ENCODE measurements at places on chromosomes 16 and 17.
A peak's percentile ranks its signal among the peaks of the same experiment; 100 is the strongest.

- DNase-seq: no peak
These were observed 691 bp downstream of the USB1 start for GRCh38 chr16:58001781-58002415.

DNA sequence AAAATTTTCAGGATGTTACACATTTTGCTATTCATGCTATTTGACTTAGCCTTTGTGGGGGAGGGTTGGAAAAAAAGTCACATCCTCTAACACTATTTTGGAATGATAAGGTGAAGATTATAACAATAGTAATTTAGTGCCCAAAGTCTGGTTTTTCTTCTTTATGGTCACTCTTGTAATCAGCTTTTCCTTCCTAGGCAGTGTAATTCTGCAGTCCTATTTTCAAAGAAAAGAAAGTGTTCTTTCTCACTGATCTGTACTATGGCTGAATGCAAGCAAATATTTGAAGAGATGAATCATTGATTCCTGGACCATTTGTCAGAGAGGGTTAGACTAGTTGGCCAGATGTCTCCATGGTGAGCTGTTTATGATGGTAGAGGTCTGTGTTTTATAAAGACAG, 8.4 kb downstream of the RSPRY1 start:
- DNase-seq: peak; percentile 88

- DNase-seq: no peak
These were observed 6.0 kb upstream of the GFAP start for GRCh38 chr17:44921122-44921882.

- DNase-seq: no peak
These were observed 8.8 kb upstream of the FASN start for GRCh38 chr17:82106688-82107305.

DNA sequence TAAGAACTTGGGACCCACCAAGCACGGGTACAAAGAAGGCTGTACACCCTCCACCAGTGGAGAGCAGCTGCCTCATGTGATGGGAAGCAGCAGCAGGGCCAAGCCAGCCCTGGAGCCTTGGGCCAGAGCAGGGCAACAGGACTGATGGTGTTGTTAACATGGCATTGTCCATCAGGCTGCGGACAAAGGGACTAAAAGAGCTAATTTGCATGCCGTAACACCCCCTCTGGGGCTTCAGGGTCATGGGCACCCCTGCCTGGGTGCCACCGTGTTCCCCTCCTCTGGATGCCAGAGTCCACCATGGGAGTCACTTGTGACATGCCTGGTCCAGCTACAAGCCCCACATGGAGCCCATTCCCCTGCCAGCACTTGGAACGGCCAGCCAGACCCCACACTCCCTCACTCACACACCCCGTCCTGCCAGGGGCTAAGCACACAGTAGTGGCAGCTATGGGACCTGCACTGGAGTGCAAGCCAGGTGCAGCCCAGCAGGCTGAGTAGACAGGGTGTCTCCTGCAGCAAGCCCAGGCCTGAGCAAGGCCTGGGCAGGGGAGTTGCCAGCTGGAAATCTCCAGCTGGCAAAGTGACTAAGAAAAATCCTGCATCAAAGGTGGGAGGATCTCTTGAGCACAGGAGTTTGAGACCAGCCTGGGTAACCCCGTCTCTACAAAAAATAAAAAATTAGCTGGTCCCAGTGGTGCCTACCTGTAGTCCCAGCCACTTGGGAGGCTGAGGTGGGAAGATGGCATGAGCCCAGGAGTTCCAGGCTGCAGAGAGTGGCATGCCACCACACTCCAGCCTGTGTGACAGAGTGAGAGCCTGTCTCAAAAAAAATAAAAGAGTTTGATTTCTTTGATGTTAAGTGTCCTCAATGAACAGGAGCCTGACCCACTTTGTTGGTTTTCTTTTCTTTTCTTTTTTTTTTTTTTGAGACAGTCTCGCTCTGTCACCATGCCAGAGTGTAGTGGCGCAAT, 33.7 kb downstream of the NOL11 start:
- peak; percentile 18 for DNase-seq

DNA sequence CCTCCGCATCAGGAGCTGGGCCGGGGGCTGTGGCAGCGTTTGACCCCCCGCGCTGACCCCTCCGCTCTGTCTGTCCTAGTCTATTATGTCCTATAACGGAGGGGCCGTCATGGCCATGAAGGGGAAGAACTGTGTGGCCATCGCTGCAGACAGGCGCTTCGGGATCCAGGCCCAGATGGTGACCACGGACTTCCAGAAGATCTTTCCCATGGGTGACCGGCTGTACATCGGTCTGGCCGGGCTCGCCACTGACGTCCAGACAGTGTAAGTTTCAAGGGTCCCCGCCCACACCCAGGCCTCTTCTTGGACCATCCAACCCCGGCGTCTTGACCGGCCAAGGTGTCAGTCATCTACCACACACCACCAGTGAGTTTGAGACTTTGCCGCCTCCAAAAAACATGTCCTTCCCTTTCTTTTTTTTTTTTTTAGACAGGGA, 548 bp downstream of the PSMB3 start:
- DNase-seq: no peak

- DNase-seq: no peak
These were observed 183.5 kb upstream of the SDK2 start for GRCh38 chr17:73827627-73828291.

DNA sequence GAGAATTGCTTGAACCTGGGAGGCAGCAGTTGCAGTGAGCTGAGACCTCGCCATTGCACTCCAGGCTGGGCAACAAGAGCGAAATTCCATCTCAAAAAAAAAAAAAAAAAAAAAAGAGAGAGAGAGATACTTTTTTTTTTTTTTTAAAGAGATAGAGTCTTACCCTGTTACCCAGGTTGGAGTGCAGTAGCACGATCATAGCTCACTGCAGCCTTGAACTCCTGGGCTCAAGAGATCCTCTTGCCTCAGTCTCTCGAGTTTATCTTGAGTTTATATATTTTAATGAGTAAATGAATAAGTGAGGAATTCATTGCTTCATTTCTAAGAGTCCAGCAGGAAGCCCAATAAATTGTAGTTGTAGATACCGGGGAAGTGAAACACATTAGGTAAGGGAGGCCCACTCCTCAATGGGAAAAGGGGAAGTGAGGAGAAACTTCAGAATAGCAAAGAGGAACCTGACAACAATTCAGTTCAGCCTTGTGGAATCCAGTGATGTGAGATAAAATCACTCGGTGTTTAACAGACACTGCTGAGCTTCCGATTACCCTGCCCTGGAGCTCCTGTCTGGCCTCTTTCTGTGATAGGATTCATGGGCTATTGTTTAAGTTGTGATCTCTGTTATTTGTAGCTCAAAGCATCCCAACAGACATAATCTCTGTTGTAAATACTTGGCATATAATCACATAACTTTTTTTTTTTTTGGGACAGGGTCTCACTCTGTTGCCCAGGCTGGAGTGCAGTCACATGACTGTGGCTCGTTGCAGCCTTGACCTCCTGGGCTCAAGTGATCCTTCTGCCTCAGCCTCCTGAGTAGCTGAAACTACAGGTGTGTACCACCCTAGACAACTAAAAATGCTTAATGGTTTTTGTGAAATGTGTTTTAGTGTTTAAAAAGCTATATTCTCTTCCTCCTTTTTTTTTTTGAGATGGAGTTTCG, 15.8 kb upstream of the ITGAM start:
- no peak for DNase-seq

- no peak for DNase-seq
These were observed 35.4 kb upstream of the ADGRG1 start for GRCh38 chr16:57593021-57593420.

- peak; percentile 24 for DNase-seq
These were observed 2.4 kb downstream of the MLKL start for GRCh38 chr16:74698222-74698621.

- DNase-seq: no peak
These were observed 11.9 kb downstream of the GSE1 start for GRCh38 chr16:85625053-85625452.

DNA sequence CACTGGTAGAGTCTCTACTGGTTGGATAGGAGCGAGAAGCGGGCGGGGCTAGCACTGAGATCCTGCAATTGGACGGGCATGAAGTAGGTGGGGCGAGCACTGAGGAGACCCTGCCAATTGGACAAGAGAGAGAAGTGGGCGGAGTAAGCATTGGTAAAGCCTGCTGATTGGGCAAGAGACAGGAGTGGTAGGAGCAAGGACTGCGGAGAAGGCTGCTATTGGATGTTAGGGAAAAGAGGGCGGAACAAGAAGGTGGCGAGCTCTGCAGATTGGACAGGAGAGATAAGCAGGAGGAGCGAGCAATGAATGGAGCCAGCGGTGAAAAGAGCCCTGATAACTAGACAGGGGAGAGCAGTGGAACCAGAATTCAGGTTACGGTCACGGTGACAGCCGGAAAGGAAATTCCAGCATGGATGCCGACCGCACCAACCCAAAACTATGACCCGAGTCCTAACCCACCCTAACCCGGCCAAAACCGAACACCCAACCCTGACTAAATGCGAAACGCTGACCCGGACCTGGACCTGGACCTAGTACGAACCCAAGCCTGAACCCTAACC, 4.8 kb downstream of the SCGB1C2 start:
- DNase-seq: peak; percentile 27

DNA sequence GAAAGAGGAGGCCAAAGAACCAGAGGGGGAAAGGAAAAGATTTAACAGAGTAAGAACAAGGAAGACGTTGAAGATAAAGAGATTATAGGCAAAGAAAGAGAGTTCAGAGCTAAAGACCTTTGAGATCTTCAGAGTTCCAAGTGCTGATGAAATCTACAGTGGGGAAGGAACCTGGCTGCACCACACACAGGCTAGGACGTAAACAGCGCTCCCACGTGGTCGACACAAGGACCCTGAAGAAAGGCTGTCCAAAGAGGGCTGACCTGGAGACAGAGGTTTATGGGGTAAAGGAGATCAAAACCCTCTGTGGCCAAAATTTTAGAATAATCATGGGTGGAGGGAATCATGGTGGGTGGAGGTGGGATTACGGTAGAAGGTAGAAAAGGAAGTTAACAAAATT, 121.6 kb downstream of the PMP22 start:
- DNase-seq: no peak

DNA sequence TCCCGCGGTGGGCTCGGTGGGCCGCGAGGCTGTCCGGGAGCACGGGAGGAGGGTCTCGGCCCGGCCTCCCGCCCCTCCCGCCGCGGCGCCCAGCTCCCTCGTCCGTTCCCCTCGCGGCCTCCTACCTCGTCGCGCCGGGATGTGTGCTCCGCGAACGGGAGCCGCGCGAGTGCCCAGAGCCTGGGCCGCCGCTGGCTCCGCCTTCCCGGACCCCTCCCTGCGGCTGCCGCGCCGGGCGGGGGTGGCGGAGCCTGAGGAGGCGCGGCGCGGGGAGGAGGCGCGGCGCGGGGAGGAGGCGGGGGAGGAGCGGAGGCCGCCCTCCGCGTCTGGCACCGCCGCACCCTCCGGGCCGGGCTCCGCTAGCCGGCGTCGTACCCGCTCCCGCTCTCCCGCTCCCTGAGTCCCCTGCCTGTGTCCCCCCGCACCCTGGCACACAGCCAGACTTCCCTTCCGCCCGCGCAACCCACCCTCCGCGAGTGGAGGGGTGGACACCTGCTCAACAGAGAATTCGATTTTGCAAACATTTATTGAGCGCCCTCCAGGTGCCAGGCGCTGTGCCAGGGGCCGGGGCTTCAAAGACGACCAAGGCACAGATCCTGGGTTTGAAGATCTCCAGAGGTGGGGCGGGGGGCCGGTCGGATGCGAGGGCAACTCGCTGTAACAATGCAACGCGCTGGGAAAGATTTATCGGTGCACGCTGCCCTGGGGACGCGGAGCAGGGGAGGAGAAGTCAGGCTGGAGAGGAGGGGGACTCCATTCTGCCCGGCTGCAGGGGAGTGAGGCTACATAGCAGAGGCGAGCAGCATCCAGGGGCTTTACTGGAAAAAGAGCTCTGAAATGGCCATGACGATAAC, at the start of gene MPP3:
MPP3 (minus strand) TSS at position 171 of the 854 bp plus-strand sequence. CDS start 1,240 bp downstream, outside the sequence.
- DNase-seq: peak; percentile 91

DNA sequence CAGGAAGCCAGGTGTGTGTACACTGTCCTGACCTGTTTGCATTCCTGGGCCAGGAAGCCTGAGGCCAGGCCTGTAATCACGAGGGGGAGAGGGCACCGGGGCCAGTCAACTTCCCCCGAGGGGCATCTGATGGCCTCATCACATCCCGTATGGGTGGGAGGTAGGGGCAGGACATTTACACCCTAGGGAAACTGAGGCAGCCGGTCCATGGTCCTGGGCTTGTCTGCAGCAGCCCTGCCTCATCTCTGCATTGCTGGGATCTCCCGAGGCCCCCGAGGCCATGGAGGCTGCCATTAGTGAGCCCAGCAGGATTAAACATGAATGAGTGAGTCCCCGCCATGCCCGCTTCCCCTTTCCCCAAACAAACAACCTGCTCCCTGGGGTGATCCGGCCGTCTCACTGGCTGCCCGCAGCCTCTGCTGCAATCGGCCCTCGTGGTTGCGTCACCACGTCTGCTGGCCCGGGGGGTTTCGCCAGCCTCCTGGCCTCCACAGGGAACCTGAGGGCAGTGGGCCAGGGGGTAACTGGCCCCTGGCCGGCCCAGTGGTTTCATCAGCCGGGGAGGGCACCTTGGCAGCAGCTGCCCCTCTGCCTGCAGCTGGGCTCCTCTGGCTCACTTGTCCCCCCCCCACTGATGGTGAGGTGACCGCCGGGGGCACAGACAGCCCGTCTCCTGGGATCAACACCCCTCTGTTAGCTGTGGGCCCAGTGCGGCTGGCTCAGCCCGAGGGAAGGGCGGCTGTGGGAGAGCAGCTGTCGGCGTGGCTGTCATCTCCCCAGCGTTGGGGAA, 88.3 kb upstream of the GSE1 start:
- DNase-seq: peak; percentile 76

DNA sequence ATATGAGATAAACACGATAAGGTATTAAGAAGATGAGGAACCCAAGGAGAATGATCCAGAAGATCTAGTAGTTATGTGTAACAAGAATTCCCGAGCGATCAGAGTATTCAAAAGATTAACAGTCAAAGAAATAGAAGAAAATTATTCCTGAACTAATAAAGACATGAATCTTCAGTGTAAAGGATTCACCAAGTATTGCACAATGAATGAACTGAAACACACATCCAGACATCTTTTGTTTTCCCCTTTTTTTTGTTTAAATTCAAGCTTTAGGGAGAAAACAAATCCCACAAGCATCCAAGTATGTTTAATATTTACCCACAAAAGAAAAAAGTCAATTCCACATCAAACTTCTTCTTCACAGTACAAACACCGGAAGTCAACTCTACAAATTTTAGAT, 23.7 kb upstream of the MYOCD start:
- DNase-seq: no peak

- no peak for DNase-seq
These were observed 51.0 kb upstream of the MARCHF10 start for GRCh38 chr17:62859146-62859545.

GRCh38 chr17:40818733-40819527, 3.5 kb downstream of the KRT10 start:
- DNase-seq: peak; percentile 72

GRCh38 chr16:75044800-75045361, 46.1 kb downstream of the ZNRF1 start:
- DNase-seq: no peak

- no peak for DNase-seq
These were observed 792.5 kb downstream of the KCNJ18 start for GRCh38 chr17:22484826-22485225.

Data from RWPE1 (cell line).